Small intestine (tissue), 16 donors: ENCODE measurements at places on chromosomes 3 and 15.

DNA sequence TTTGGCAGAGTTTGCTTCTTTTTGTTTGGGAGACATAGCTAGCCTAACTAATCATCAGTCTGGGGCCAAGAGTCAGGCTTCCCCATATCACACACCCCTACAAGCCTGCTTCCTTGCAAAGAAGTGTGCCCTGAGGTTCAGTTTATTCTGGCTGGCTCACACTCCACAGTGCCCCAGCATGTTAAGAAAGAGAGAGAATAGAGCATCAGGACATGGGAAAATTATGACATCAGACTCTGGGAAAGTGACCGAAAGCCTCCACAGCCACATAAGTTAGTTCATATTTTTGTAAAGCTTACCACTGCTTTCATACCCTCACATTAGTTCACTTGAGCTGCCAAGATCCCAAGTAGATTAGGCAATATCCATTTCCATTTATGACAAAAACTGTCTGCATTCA lies 63.0 kb upstream of the CFAP161 start:
- no peak for DNase-seq
- H3K36me3 ChIP-seq, result no peaks in the 10 kb centered on the region
- no peaks in the 10 kb centered on the region for H3K4me1 ChIP-seq

GRCh38 chr15:83446904-83447709 lies at the start of gene SH3GL3:
SH3GL3 (plus strand) TSS chr15:83447341; CDS start chr15:83447534, 193 bp downstream.
- DNase-seq, result peak; percentile 66
- no peak within 1 kb of the TSS for H3K27ac ChIP-seq
- H3K27me3 ChIP-seq, result peaks cover 3% of the 10 kb centered on the region
- H3K4me3 ChIP-seq, result no peak within 1 kb of the TSS
- H3K36me3 ChIP-seq, result no peaks in the 10 kb centered on the region

DNA sequence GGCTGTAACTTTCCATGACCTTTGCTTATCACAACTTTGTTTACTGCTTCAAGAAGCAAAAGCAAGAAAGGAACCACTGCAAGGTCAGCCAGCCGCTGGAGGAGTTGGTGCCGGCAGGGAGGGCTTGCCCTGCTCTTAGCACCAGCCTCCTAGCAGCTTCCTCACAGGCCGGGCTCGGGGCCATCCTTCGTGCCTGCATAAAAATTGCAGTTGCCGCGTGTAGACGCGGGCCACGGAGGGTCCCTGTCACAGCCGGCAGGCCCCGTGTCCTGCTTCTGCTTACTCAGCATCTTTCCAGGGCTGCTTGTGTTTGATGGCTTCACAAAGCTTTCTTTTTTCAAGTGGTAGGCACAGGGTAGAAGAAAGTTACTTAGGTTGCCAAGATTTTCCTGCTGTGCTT lies 84.4 kb downstream of the PGPEP1L start:
- no peak overlapping the region for H3K27ac ChIP-seq
- no peak overlapping the region for H3K4me3 ChIP-seq
- no peaks in the 10 kb centered on the region for H3K4me1 ChIP-seq
- H3K36me3 ChIP-seq, result peaks cover 6% of the 10 kb centered on the region

- H3K27ac ChIP-seq, result no peak overlapping the region
- no peaks in the 10 kb centered on the region for H3K36me3 ChIP-seq
- no peak for DNase-seq
- no peaks in the 10 kb centered on the region for H3K27me3 ChIP-seq
Observed at GRCh38 chr3:56837196-56837955, 35.6 kb upstream of the ARHGEF3 start.

DNA sequence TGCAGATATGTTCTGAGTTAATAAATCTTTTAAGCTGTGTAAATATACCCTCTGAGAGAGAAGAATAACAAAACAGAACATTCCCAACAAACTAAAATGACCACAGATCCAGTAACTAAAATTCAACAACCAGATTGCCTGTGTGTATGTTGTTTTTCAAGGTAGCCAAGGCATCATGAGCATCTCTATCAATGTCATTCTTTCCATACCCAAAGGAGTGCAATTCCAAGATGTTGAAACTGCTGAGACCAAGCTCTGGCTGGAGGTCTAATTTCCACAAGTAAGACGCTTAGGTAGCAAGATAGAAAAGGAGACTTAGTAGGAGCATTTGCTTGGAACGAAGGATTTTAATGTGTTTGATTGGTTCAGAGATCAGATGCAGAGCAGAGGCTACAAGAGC lies 276.3 kb downstream of the RBMS3 start:
- no peaks in the 10 kb centered on the region for H3K4me1 ChIP-seq
- no peaks in the 10 kb centered on the region for H3K36me3 ChIP-seq
- no peaks in the 10 kb centered on the region for H3K27me3 ChIP-seq
- no peak for DNase-seq
- H3K27ac ChIP-seq, result no peak overlapping the region

GRCh38 chr15:59741274-59741906 lies 52.3 kb upstream of the BNIP2 start:
- no peaks in the 10 kb centered on the region for H3K27me3 ChIP-seq
- peak; percentile 28 for DNase-seq
- H3K27ac ChIP-seq, result no peak overlapping the region
- H3K4me1 ChIP-seq, result peaks cover 4% of the 10 kb centered on the region
- H3K4me3 ChIP-seq, result no peak overlapping the region

- H3K36me3 ChIP-seq, result peaks cover 40% of the 10 kb centered on the region
- no peaks in the 10 kb centered on the region for H3K4me1 ChIP-seq
- no peak overlapping the region for H3K4me3 ChIP-seq
Observed at GRCh38 chr3:42094128-42094527, 3.0 kb downstream of the TRAK1 start.

- no peak for DNase-seq
- no peak overlapping the region for H3K27ac ChIP-seq
- no peaks in the 10 kb centered on the region for H3K4me1 ChIP-seq
- H3K36me3 ChIP-seq, result peaks cover 4% of the 10 kb centered on the region
- H3K4me3 ChIP-seq, result no peak overlapping the region
Observed at GRCh38 chr3:66411474-66411873, 89.3 kb downstream of the LRIG1 start.

DNA sequence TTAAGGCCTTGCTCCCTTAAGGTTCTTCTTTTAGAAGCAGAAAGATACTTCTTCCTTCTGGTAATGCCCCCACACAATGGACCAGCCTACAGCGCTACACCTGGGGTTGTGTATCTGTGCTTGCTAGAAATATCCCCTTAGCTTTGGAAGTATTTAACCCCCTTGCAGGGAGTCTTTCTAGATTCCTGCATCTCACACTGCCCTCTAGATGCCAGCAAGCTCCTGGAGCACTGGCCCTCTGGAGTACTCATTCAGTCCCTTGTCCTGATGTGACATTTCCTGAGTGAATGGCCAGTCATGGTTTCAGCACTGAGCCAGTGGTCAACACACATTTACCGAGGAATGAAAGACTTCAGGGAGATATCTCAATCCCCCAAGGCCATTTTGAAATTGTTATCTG lies 30.4 kb upstream of the RBP2 start:
- no peak overlapping the region for H3K4me3 ChIP-seq
- H3K27me3 ChIP-seq, result no peaks in the 10 kb centered on the region
- H3K4me1 ChIP-seq, result peaks cover 2% of the 10 kb centered on the region
- peak; percentile 75 for DNase-seq
- H3K36me3 ChIP-seq, result no peaks in the 10 kb centered on the region
- H3K27ac ChIP-seq, result peak overlapping the region; percentile 82

- no peak overlapping the region for H3K4me3 ChIP-seq
- no peaks in the 10 kb centered on the region for H3K36me3 ChIP-seq
- H3K27me3 ChIP-seq, result no peaks in the 10 kb centered on the region
- H3K27ac ChIP-seq, result no peak overlapping the region
- no peak for DNase-seq
- peaks cover 2% of the 10 kb centered on the region for H3K4me1 ChIP-seq
Observed at GRCh38 chr3:188686324-188686723, 485.4 kb upstream of the TPRG1 start.

GRCh38 chr3:194387926-194388418 lies 11.1 kb downstream of the GP5 start:
- H3K4me3 ChIP-seq, result no peak overlapping the region
- no peaks in the 10 kb centered on the region for H3K27me3 ChIP-seq
- H3K36me3 ChIP-seq, result no peaks in the 10 kb centered on the region
- H3K4me1 ChIP-seq, result no peaks in the 10 kb centered on the region
- H3K27ac ChIP-seq, result no peak overlapping the region

GRCh38 chr15:83115831-83116565 lies 8.6 kb downstream of the TM6SF1 start:
- no peaks in the 10 kb centered on the region for H3K4me1 ChIP-seq
- no peaks in the 10 kb centered on the region for H3K36me3 ChIP-seq
- H3K4me3 ChIP-seq, result no peak overlapping the region

DNA sequence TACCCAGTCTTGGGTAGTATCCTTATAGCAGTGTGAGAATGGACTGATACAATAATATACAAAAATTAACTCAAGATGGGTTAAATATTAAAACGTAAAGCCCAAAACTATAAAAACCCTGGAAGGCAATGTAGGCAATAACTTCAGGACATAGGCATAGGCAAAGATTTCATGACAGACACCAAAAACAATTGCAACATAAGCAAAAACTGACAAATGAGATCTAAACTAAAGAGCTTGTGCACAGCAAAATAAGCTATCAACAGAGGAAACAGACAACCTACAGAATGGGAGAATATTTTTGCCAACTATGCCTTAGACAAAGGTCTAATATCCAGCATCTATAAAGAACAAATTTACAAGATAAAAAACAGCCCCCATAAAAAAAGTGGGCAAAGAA lies 204.8 kb upstream of the CCDC54 start:
- no peak for DNase-seq
- no peaks in the 10 kb centered on the region for H3K36me3 ChIP-seq

DNA sequence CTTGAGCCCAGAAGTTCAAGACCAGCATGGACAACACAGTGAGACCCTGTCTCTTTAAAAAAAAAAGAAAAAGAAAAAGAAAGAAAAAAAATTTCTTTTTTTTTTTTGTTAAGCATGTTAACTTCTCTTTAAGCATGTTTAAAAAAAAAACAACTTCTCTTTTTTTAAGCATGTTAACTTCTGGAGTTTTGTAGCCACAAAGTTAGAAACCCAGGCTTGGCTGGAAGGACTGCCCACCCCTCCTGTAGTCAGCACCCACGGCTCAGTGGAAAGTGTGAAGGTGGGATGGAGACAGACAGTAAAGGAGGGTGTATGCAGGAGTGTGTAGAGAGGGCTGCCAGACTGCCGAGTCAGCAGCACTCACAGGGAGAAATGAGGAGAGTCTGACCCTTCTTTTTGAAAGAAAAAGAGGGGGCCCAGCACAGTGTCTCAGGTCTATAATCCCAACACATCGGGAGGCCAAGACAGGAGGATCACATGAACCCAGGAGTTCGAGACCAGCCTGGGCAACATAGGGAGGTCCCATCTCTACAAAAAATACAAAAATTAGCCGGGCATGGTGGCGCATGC lies 33.2 kb downstream of the GOLGA8S start:
- no peak overlapping the region for H3K4me3 ChIP-seq
- H3K36me3 ChIP-seq, result no peaks in the 10 kb centered on the region
- H3K4me1 ChIP-seq, result no peaks in the 10 kb centered on the region

- H3K4me3 ChIP-seq, result no peak overlapping the region
- peaks cover 2% of the 10 kb centered on the region for H3K27me3 ChIP-seq
Observed at GRCh38 chr3:181773921-181774320, 62.2 kb downstream of the SOX2 start.

GRCh38 chr3:113439606-113440005 lies 1.7 kb downstream of the CFAP44 start:
- H3K27ac ChIP-seq, result no peak overlapping the region
- peak; percentile 2 for DNase-seq
- no peak overlapping the region for H3K4me3 ChIP-seq

DNA sequence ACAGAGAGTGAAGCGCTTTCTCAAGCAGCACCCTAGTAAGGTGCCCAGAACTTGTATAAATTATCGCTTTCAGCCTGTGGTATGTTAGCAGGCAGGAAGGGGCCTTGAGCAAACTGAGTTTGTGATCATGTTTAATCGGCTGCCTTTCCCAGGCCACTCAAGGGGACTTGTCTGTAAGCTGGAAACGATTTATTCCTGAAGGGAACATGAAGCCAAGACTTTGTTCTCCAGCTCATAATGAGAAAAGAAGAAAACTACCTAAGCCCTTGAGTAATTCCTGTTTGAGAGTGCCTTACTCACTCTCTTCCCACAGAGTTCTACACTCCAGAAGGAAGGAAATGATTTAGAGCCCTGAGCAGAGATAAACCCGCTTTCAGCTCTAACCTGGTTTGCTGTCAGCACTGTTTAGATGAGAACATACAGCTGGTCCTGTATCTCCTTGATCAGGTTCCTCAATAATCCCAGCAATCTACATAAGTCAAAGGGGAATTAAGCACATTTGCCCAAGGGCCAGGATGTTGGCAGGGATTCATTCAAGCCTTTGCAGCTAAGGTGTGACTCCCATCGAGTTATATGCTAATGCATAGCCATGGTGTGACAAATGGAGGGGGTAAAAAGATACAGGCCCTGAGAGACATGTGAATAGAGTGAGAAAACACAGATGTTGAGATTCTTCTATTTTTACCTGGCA lies 187.7 kb upstream of the SLC24A5 start:
- no peaks in the 10 kb centered on the region for H3K36me3 ChIP-seq
- no peak for DNase-seq
- H3K27ac ChIP-seq, result no peak overlapping the region
- H3K4me1 ChIP-seq, result no peaks in the 10 kb centered on the region
- H3K27me3 ChIP-seq, result no peaks in the 10 kb centered on the region
- no peak overlapping the region for H3K4me3 ChIP-seq

- no peaks in the 10 kb centered on the region for H3K36me3 ChIP-seq
- H3K4me3 ChIP-seq, result no peak overlapping the region
- no peaks in the 10 kb centered on the region for H3K4me1 ChIP-seq
- H3K27me3 ChIP-seq, result no peaks in the 10 kb centered on the region
Observed at GRCh38 chr3:5498981-5499380, 311.5 kb downstream of the EDEM1 start.

- no peak overlapping the region for H3K27ac ChIP-seq
- peak overlapping the region; percentile 23 for H3K4me3 ChIP-seq
- peaks cover 32% of the 10 kb centered on the region for H3K4me1 ChIP-seq
- no peaks in the 10 kb centered on the region for H3K36me3 ChIP-seq
Observed at GRCh38 chr15:70100474-70101341, 3.0 kb upstream of the TLE3 start.

DNA sequence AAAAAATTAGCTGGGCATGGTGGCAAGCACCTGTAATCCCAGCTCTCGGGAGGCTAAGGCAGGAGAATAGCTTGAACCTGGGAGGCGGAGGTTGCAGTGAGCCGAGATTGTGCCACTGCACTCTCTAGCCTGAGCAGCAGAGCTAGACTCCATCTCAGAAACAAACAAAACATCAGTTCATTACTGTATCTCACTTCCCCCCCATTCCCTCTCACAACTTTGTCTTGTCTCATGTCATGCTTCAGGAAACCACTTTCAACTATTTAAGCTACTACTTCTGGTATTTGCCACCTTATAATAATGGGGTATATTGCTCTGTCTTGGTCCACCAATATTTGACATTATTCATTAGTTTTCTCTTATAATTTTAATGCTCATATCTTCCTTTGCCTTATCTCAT lies 26.2 kb downstream of the PIK3CA start:
- peaks cover 8% of the 10 kb centered on the region for H3K4me1 ChIP-seq
- no peak for DNase-seq
- no peaks in the 10 kb centered on the region for H3K27me3 ChIP-seq
- H3K4me3 ChIP-seq, result no peak overlapping the region
- no peak overlapping the region for H3K27ac ChIP-seq
- no peaks in the 10 kb centered on the region for H3K36me3 ChIP-seq
